Suppressor macrophage treated with lipopolysaccharide for 4 hours (primary cell): ENCODE measurements at places on chromosomes 5 and 9.
A peak's percentile ranks its signal among the peaks of the same experiment; 100 is the strongest.

- no peak for DNase-seq
Observed at GRCh38 chr9:83056174-83056573, 6.8 kb downstream of the RASEF start.

GRCh38 chr5:176157656-176158055, 80.6 kb upstream of the SIMC1 start:
- DNase-seq = no peak

DNA sequence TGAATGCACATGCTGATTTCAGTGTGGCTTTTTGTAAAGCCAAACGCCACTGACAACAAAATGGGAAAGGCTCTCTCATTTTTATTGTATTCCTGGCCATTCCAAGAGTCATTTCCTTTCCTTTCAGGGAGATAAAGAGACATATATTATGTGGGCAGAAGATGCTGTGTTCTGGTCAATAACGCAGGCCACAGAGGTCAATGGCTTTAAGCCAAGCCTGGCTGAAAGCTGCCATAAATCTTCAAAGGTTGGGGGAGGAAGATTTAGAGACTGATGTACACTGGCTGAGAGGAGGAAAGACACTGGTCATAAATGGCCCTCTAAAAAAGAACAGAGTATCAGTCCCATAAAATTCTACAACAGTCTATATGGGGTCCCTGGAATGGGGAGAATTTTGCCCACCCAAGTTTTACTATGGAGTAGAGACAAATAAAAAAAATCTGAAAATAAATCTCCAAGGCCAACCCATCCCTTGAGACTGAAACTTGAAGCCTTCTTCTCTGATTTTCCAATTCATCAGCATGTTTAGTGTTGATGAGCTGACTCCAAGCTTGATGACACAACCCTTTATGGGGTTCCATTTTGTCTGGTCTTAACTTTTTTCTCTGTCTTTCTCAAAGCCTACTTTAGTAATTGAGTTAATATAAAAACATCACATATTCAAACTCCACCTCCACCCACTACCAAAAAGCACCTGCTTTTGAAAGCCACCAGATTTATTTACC, 152.1 kb upstream of the SLC24A2 start:
- DNase-seq = no peak

GRCh38 chr9:121038362-121038761, 11.7 kb downstream of the C5 start:
- no peak for DNase-seq

DNA sequence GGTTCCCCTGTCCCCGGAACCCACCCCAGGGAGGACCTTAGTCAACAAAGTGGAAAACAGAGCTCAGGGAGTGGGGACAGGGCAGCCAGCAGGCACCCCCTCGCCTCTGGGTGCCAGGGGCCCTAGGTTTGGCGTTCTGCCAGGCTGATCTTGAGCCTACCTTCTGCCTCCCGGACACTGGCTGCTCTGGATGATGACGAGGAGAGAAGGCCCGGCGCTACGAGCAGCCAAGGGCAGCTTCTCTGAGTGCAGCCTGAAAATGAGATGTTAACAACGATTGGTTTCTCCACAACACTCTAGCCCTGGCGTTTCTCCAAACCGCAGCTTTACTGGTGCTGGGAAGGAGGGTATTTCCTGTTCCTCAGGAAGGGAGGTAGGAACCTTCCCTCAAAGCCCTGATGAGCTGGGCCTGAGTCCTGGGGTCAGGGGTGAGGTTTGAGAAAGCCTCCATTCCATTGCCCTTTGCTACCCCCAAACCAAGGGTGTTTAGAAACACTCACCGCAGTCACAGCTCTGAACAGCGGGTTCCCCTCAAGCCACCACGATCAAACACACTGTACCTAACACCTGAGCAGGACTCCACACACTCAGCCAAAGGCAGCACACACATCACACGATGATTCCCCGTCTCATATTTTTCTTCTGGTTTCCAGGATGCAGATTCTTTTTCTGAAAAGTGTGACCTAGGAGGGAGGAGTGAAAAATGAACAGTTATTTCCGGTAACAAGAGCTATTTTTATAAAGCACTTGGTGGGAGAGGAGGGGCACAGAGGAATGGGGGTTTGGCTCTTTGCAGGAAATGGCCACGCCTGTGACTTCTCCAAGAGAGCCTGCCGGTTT, at the start of gene STING1:
STING1 (minus strand) TSS at position 709 of the 840 bp plus-strand sequence. CDS start 1,054 bp downstream, outside the sequence.
- peak; percentile 91 for DNase-seq

- DNase-seq = no peak
Observed at GRCh38 chr5:152164860-152165259, 240.2 kb upstream of the GLRA1 start.

DNA sequence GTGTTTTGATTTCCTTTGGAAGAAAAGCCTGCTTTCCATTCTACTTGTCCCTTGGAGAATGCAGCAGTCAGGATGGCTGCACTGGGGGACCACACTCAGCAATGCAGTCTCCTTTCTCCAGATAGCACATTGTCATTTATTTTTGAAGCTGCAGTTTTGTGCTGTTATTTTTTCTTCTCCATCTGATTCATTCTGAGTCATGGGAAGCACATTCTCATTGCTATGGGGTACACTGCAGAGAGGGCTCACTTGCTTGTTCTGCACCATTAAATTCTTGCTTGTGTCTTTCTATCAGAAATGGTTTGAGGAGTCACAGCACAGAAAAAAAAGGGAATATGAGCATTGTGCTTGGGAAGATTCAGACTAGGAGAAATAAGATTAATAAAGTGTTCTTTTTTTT, 39.7 kb upstream of the POC5 start:
- DNase-seq = no peak

GRCh38 chr5:32726086-32726557, 15.0 kb downstream of the NPR3 start:
- no peak for DNase-seq

DNA sequence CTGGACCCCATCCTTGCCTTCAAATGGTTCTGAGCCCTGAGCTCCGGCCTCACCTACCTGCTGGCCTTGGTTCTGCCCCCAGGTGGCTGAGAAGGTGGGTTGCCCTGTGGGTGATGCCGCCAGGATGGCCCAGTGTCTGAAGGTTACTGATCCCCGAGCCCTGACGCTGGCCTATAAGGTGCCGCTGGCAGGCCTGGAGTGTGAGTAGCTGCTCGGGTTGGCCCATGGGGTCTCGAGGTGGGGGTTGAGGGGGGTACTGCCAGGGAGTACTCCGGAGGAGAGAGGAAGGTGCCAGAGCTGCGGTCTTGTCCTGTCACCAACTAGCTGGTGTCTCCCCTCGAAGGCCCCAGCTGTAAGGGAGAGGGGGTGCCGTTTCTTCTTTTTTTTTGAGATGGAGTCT, 5.2 kb downstream of the CEL start:
- no peak for DNase-seq

DNA sequence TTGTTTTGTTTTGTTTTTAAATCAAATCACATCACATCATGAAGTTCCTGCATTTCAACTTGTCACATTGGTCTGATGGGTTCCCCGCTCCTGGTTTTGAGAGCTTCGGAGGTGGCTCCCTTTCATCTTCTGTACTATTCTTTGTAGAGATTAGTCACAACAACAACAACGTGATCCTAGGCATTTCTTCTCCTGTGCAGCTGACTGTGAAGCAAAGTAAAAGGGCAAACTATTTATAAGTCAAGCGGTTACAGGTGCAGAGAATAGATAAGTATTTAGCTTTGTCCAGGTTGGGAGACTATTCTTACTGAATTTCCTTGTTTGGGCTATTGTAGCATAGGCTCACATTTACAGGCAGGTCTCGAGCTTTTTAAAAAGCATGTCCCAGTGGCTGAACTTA, 197.7 kb upstream of the CDKN2B start:
- no peak for DNase-seq

DNA sequence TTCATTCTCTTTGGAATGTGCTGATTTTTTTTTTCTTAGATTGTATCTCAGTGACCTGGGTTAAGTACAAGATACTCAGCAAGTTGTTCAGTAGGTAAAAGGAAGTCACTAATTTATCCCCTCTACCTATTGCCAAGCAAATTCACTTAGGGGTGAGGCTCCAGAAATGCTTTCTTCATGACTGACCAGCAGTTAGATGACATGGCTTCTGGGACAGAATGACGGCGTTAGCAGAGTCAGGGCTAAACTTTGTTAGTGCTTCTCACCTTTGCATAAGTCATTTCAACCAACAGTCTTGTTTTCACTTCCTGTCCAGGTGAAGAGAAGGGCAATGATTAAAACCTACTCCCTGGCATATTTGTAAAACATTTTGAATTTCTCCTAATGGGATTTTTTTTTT, 20.2 kb upstream of the MTAP start:
- DNase-seq = no peak

GRCh38 chr9:18580151-18580550, 106.2 kb downstream of the ADAMTSL1 start:
- no peak for DNase-seq

DNA sequence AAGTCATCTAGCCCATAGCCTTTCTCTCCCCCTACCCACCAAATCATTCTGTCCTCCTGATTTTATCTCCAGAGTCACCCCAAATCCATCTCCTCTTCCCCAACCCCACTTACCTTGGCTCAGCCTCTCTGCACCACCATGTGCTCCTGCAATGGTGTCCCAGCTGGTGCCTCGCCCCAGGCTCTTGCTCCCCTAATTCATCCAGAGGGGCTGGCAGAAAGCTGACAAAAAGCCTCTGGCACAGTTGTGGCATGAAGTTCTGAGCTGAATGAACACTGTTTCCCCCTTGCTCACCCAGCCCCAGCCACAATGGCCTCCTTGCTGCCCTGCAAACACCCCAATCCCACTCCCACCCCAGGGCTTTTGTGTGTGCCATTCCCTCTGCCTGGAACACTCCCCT, 10.2 kb downstream of the RETREG1 start:
- no peak for DNase-seq

DNA sequence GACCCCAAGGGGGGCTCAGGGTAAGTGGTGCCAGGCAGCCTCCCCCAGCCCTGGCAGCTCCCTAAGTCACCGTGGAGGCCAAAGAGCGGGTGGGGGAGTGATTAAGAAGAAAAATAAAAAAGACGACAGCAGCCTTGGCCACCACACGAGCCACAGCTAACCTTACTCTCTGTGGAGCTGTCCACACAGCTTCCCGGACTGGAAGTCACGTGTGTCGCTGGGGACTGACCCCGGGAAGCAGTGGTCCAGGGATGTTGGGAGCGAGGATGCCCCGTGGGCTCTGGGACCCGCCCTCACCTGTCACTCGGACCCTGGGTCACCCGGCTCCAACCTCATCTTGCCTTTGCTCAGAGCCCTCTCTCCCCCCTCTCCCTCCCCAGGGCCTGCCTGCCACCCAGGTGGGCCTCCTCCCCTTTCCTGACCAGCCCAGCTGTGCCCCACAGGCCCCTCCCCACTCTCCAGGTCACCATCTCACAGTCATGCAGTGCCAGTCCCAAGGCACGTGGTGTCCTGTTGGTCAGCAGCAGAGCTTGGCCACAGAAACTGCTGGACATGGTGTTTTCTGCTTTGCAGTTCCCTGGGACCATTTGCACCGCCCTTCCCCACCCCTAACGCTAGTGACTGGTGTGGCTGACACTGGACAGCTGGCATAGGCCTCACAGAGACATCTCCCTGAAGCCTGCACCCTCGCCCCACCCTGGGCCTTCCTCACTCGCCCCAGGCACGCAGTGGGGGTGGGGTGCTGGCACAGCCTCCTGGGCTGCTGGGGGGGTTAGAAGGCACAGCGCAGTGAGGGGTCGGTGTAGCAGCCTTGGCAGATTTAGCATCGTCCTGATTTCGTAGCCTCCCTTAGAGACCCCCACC, 9.8 kb upstream of the EXOC3 start:
- DNase-seq = no peak

GRCh38 chr5:140146523-140146842, 20.7 kb downstream of the IGIP start:
- DNase-seq = no peak

DNA sequence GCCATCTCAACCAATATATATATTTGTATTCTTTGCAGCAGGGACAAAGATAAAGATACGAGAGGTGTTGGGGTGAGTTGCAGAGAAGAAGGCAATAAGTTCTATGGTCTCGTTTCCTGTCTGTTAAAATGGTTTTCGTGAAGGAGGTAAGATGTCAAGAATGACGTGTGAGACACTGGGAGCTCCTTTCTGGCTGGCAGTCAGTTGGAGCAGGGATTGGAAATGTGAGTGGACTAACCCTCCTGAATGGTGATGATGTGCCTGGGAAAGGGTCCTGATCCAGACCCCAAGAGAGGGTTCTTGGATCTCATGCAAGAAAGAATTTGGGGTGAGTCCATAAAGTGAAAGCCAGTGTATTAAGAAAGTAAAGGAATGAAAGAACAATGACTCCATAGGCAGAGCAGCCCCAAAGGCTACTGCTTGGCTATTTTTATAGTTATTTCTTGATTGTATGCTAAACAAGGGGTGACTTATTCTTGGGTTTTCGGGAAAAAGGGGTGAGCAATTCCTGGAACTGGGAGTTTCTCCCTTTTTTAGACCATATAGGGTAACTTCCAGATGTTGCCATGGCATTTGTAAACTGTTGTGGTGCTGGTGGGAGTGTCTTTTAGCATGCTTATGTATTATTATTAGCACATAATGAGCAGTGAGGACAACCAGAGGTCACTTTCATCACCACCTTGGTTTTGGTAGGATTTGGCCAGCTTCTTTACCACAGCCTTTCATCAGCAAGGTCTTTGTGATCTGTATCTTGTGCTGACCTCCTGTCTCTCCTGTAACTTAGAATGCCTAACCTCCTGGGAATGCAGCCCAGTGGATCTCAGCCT, 53.7 kb downstream of the SPATA31C2 start:
- no peak for DNase-seq

- no peak for DNase-seq
Observed at GRCh38 chr5:1080432-1080831, 31.4 kb downstream of the SLC12A7 start.

DNA sequence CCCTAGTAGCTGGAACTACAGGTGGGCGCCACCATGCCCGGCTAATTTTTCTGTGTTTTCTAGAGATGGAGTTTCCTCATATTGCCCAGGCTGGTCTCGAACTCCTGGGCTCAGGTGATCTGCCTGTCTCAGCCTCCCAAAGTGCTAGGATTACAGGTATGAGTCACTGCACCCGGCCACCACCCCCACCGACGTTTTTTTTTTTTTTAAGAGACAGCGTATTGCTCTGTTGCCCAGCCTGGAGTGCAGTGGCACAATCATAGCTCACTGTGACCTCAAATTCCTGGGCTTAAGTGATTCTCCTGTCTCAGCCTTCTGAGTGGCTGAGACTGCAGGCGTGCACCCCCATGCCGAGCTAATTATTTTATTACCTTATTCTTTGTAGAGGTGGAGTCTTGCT, 38.2 kb downstream of the WDR70 start:
- DNase-seq = no peak

DNA sequence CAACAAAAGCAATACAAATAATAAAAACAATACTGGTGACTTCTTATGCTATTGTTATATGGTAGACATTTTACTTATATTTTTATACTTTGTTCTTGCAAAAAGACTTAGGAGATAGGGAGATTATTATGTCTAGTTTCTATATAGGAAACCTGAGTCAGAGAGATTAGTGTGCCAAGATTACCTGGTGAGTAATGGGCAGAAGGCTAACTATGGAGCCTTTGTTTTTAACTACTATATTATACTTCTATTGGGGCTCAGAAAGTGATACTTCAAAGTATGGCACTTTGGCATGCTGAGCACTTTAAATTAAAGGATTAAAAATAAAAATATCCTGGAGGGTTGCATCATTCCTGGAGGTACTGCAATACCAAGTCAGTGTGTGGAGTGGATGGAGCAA, 117.5 kb upstream of the CLINT1 start:
- DNase-seq = no peak

- DNase-seq = no peak
Observed at GRCh38 chr9:128056887-128057723, 10.0 kb downstream of the NAIF1 start.
